ENCODE measurements at places on chromosomes 12 and 14. TPM values are rescaled to one million over a fixed set of nuclear protein-coding genes. Genes with fewer than 3 reads are reported as not detected.

GRCh38 chr12:75945581-75945980 lies 86.0 kb downstream of the PHLDA1 start:
- DNase-seq = no peak

DNA sequence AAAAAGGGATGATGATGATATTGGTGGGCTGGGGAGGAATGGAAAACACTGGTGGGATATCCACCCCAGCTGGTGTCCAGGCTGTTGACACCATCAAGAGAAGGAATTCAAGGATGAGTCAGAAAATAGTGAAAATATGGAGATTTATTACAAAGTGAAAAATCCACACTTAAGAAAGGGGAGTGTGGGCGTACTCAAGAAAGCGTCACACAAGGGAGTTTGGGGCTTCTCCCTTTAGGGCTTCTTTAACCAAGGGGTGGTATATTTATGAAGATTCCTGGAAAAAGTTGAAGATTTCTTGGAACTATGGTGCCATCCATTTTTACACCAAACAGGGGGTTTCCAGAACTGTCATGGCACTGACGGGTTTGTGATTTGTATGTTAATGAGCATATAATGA lies 63.1 kb upstream of the ARID2 start:
- no peak for DNase-seq

DNA sequence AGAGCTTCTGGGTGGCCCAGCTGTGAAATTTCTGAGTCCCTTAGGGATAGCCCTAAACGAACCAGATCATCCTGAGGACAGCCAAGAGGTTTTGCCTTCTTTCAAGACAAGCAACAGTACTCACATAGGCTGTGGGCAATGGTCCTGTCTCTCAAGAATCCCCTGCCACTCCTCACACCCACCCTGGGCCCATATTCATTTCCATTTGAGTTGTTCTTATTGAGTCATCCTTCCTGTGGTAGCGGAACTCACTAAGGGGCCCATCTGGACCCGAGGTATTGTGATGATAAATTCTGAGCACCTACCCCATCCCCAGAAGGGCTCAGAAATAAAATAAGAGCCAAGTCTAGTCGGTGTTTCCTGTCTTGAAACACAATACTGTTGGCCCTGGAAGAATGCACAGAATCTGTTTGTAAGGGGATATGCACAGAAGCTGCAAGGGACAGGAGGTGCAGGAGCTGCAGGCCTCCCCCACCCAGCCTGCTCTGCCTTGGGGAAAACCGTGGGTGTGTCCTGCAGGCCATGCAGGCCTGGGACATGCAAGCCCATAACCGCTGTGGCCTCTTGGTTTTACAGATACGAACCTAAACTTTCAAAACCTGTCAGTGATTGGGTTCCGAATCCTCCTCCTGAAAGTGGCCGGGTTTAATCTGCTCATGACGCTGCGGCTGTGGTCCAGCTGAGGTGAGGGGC lies 38.9 kb downstream of the DAD1 start:
- DNase-seq = no peak

DNA sequence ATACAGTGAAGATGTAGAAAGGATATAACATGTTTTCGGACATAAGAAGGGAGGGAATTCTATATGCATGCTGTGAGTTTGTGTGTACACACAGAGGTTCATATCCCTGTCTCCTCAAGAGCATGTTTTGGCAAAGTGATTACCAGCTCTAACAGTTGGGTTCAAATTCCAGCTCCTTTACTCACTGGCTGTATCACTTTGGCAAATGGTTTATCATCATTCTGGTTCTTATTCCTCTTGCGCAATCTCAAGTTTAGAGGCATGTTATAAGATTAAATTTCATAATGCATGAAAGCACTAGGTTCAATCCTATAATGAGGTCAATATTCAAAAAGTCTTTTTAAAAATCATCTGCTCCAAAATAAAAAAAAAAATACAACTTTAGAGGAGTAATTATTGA lies 107.7 kb upstream of the LRFN5 start:
- DNase-seq = no peak

DNA sequence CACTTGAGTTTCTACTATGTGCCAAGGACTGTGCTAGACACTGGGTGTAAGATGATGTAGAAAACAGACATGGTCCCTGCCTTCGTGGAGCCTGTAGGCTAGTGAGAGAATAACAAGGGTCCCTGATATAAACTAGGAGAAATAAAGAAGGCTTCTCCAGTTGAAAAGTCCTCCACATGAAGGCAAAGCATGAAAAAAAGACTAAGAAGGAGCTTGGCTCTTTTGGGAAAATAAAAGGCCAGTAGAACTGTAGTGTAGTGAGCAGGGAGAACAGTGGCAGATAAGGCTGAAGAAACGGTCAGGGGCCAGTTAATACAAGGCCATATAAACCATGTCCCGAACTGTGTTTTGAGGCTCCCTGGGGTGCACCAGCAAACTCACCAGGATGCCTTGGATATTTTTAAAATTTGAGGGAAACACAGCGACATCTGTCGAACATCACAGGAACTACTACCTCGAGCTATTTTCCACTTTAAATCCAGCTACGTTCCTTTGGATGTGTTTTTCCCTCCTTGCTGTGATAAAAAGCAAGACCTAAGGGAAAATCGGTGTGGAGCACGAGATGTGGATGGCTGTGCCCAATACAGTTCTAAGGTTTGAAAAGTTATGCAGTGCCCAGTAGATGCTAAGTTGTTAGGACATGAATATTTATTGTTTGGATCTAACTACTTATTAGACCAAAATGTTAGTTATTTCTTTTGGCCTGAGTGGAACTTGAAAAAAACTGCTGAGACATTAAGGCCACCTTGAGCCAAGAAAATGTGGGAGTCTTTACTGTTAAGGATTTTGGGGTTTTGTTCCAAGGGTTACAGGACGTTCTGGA lies 8.5 kb upstream of the CFL2 start:
- DNase-seq = no peak

- no peak for DNase-seq
Measured at GRCh38 chr14:99654235-99654985, 9.5 kb downstream of the HHIPL1 start.

DNA sequence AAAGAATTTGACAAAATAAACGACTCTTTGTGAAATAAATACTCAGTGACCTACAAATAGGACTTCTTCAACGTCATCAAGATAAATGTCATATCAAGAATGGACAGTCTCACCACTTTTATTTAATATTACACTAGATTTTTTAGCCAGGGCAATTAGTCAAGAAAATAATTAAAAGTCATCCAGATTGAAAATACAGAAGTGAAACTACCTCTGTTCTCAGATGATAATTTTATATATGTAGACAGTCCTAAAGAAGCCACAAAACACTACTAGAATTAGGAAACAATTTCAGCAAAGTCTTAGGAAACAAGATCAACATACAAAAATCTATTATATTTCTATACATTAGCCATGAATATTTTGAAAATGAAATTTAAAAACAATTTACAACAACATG lies 689.6 kb upstream of the SEL1L start:
- DNase-seq = no peak

- no peak for DNase-seq
Measured at GRCh38 chr12:79532907-79533288, 157.9 kb downstream of the PAWR start.

GRCh38 chr12:114555451-114555850 lies 128.5 kb downstream of the TBX3 start:
- no peak for DNase-seq

DNA sequence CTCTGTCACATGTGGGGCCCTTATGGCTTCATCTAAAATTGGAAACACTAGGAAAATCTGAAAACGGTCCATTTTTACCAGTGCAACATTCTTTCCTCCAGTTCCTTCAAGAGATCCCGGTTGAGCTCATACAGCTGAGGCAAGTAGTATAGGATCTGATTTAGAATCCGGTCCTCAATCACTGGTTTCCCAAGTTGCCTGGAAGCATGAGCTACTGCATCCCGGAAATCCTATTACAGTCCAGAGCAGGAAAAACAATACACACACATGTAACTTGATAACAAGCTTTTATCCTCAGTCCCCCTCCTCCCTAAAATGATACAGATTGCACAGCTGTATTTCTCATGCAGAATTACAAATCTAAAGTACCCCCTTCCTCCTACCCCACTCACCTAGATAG lies 67.9 kb upstream of the NR2C1 start:
- DNase-seq = no peak

GRCh38 chr12:131755305-131756113 lies 44.6 kb downstream of the SFSWAP start:
- DNase-seq = no peak

DNA sequence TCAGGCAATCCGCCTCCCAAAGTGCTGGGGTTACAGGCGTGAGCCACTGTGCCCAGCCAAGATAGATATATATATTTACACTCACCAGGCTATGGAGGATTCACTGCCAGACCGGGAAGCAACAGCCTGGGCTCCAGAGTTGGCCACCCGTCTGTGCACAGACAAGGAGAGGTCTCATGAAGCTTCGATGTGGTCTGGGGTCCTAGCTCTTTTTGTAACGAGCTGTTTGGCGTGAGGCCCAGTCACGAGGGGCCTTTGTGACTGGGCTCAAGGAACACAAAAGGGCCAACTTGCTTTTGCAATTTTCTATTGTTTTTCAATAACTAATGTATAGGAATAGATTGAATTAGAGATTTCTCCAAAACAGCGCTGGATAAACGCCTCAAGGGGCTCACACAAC lies 77.6 kb upstream of the EIF5 start:
- DNase-seq = no peak

RASSF9 gene
- 16.1 TPM for polyA plus RNA-seq

DNA sequence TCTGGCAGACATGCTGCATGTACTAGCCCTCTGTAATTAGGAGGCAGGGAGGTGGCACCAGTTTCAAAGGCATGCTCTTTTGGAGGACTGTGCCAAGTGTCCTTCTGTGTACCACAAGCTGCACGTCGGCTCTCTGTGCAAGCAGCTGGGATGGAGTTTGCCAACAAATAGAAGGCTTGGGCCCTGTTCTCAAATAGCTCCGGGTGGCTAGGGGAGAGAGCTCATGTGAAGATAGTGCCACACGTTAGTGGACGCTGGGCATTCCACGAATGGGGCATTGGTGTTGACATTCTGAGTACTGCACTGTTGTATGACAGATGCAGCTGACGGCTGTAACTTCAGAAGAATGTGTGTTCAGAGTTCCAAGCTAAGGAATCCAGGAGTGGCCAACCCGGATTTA lies 4.4 kb downstream of the AACS start:
- no peak for DNase-seq

SLC5A8 gene
- polyA plus RNA-seq = 37.2 TPM

- DNase-seq = no peak
Measured at GRCh38 chr14:24430682-24431568, 1.2 kb downstream of the KHNYN start.

DNA sequence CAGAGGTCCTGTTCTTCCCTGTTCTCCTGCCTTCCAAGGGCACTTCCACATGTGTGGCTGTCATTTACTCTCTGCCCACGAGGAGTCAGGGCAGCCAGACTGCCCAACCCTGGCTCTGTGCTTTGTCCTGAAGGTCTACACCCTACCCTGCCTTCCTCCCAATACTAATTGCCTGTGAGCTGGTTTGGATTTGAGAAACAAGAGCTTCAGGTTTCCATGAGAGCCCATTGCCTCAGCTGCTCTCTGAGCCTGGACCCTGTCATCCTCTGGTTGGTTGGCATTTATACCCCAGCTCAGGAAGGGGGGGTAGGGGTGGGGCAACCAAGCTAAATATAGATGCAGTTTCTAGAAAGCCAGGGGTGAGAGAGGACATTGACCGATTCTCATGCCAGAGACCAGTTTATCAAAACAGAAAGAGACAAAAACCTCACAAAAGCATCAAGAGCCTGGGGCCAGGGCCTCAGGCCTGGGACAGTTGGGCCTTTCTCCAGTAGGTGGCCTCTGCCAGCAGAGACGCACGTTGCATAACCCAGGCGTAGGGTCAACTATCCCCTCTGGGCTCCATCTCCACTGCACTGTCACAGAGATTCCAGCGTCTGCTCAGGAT lies 34.5 kb downstream of the VDR start:
- DNase-seq = no peak

- no peak for DNase-seq
Measured at GRCh38 chr12:103623716-103624115, 36.6 kb downstream of the STAB2 start.

DNA sequence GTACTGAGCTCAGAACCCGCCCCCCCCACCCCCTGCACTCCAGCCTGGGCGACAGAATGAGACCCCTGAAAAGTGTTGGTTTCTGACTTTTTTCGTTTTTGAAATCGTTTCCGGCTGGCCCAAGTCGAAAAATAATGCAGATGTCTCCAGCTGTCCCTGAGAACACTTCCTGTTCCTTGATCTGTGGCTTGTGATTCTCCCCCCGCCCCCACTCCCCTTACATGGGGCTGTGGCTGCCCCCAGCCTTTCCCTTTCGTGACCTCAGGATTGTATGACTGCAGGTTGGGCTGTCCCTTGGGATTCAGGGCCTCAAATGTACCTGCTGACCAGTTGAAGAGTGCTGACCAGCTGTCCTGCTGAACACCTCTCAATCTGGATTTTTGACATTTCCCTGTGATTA lies 34.1 kb downstream of the NOC4L start:
- DNase-seq = no peak

- no peak for DNase-seq
Measured at GRCh38 chr14:68819260-68819691, 26.4 kb upstream of the ZFP36L1 start.

DNA sequence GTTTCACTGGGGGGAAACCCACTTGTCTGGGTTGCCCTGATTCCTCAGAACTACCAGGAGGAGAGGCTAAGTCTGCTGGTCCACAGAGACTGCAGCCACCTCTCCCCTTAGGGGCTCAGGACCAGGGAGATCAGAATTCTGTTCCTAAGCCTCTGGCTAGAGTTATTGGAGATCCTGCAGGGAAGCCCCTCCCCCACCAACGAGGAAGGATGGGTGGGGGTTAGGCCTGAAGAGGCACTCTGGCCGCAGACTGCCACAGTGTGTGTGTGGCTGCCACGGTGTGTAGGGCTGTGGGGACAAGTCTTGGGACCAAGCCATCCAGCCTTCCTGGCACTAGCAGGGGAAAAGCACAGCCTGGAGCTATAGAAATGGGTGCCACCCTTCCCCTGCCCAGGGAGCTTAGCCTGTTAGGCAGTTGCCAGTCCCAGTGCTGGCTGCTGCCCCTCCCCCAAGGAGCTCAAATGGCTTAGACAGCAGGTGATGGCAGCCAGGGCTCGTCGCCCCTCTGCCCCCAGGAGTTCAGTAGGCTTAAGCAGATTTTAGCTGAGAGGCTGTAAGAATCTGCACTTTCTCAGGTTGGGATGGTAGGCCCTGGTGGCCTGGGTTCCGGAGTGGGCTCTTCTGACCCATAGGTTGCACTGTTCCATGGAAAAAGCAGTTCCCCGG lies 107.7 kb downstream of the ERGIC2 start:
- DNase-seq = no peak

GRCh38 chr12:94146166-94146936 lies 2.0 kb upstream of the PLXNC1 start:
- no peak for DNase-seq

DNA sequence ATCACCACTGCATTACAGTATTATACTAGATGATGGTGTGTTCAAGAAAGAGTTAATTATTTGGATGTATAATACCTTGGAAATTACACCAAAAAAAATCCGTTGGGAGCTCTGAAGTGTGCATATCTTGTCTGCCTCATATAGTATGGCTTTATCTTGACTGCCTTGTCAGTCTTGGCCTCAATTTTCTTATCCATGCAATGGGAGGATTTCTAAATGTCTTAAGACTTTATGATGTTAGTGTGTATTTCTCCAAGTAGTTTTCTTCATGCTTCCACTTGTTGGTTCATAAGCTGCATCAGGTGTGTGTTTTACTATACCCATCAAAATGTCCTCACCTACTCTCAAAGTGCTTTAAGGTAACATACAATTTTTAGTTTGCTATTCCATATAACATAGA lies 84.6 kb downstream of the FGD4 start:
- no peak for DNase-seq

Measured in right renal cortex interstitium (tissue), 3 donors.